Calu3 (cell line): ENCODE measurements at places on chromosomes 6 and 20. TPM values are rescaled to one million over a fixed set of nuclear protein-coding genes. Genes with fewer than 3 reads are reported as not detected.

DNA sequence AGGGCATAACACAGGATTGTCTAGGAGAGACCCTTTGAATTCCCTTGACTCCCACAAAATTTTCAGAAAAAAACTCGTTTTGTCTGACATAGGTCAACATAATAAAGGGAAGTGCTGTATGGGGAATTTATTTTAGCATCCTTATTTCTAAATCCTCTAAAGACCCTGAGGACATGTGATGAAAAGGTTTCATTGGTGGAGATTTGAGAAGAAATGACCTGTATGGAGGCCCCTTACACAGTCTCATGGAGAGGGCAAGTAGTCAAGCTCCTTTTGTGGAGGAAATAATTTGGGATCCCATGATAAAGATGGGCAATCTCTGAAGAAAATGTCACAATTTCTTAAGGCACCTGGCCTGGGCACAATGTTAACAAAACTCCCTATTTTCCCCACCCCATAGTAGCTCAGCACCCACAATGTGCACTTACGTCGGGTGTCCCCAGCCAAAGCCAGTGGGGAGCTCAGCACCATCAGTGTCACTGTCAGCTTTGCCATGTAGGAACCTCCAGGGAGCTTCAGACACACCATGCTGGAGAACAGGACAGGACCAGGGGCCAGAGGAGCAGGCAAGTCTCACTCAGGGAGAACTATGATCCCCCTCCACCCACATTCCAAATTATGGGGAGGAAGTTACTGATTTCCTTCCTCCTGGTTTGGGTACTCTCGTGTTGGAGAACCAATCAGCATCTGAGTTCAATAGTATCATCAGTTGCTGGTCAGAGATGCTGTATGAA is at the start of gene HLA-DRB5:
HLA-DRB5 (minus strand) TSS at position 591 of the 734 bp plus-strand sequence; CDS start at position 528, 63 bp downstream.
- H3K36me3 ChIP-seq = no peaks in the 10 kb centered on the region
- peak; percentile 53 for DNase-seq
- H3K4me1 ChIP-seq = no peaks in the 10 kb centered on the region
- peak within 1 kb of the TSS; percentile 68 for H3K4me3 ChIP-seq

GRCh38 chr20:53926428-53927028 is 143.9 kb downstream of the BCAS1 start:
- peak overlapping the region; percentile 31 for H3K4me3 ChIP-seq
- peaks cover 8% of the 10 kb centered on the region for H3K36me3 ChIP-seq
- H3K27me3 ChIP-seq = no peaks in the 10 kb centered on the region
- peak; percentile 82 for DNase-seq
- peak overlapping the region; percentile 70 for H3K27ac ChIP-seq
- peaks cover 67% of the 10 kb centered on the region for H3K4me1 ChIP-seq

MYL9 gene
- total RNA-seq = 7.8 and 10.3 TPM in 2 replicates

GRCh38 chr6:165008971-165009370 is 300.4 kb downstream of the C6orf118 start:
- no peak for DNase-seq
- no peak overlapping the region for H3K4me3 ChIP-seq
- peaks cover 33% of the 10 kb centered on the region for H3K4me1 ChIP-seq
- H3K27me3 ChIP-seq = no peaks in the 10 kb centered on the region

DNA sequence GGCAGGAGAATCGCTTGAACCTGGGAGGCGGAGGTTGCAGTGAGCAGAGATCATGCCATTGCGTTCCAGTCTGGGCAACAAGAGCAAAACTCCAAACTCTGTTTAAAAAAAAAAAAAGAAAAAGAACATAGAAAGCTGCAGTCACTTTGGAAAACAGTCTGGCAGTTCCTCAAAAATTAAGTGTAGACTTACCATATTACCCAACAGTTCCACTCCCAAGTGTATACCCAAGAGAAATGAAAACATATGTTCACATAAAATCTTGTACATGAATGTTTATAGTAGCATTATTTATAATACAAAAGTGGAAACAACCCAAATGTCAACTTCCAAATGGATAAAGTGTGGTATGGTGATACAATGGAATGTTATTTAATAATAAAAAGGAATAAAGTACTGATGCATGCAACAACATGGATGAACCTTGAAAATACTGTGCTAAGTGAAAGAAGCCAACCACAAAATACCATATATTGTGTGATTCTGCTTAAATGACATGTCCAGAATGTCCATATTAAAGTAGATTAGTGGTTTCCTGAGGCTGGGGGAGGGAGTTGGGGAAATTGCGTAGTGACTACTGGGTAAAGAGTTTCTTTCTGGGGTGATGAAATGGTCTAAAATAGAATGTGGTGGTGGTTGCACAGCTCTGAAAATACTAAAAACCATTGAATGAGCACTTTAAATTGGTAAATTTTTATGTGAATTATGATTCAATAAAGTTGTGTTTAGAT is 62.9 kb downstream of the SUN5 start:
- H3K27me3 ChIP-seq = peaks cover 39% of the 10 kb centered on the region
- H3K27ac ChIP-seq = no peak overlapping the region
- H3K36me3 ChIP-seq = peaks cover 4% of the 10 kb centered on the region
- DNase-seq = no peak

DNA sequence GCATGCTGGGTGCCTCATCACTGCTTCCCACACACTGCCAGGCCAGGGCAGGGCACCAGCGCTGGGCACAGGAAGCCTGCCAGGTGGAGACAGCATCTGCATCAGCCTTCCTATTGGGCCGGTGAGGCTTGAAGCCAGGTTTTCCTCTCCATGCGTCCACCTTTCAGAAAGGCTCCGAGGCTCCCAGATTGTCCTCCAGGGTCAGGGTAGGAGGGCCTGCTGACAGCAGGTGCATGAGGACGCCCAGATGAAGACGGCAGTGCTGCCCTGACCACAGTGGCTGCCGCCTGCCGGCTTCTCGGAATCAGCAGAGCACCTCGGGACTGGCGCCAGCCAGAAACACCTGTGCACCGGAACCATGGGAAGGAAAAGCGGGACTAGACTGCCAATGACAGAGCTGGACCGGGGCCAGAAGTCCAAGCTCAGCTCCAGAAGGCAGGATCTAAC is 170.5 kb upstream of the CST7 start:
- no peaks in the 10 kb centered on the region for H3K4me1 ChIP-seq
- no peak overlapping the region for H3K4me3 ChIP-seq
- peaks cover 43% of the 10 kb centered on the region for H3K27me3 ChIP-seq
- no peak for DNase-seq
- H3K36me3 ChIP-seq = no peaks in the 10 kb centered on the region
- no peak overlapping the region for H3K27ac ChIP-seq

DNA sequence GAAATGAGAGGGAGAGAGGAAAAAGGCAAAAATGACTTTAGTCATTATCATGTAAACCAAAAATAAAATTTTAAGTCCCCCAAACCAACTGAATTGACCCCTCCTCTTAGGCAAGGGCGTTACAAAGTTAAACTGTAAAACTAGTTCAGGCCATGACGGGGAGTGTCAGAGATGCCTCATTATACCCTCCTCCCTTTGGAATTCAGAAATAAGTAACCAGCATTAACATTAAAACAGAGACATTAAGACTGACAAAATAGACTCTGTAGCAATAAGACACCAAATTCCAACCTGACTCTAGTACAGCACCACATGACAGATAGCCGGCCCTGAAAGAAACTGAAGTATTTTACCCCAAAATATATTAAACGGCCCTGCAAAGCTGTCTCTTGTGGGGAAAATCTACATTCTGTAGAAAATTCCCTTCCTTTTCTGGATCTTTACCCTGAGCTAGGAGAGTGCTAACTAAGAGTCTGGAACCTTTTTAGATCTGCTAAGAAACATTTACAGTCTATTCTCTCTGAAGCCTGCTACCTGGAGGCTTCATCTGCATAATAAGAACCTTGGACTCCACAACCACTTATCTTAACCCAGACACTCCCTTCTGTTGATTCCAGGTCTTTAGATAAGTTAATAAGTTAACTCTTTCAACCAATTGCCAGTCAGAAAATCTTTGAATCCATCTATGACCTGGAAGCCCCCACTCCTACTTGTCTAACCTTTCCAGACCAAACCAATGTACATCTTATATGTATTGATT is 150.7 kb downstream of the PKHD1 start:
- no peak overlapping the region for H3K27ac ChIP-seq
- DNase-seq = no peak
- no peak overlapping the region for H3K4me3 ChIP-seq
- peaks cover 14% of the 10 kb centered on the region for H3K4me1 ChIP-seq
- no peaks in the 10 kb centered on the region for H3K36me3 ChIP-seq

SLC22A7 gene
- total RNA-seq = not detected in 2 replicates

MEP1A gene
- total RNA-seq = not detected in 2 replicates

GRCh38 chr6:53070806-53071205 is 5.6 kb downstream of the FBXO9 start:
- DNase-seq = no peak

EPPIN gene
- total RNA-seq = not detected in 2 replicates

FOXC1 gene
- total RNA-seq = 12.3 and 16.5 TPM in 2 replicates

HSPA12B gene
- not detected in 2 replicates for total RNA-seq

DNA sequence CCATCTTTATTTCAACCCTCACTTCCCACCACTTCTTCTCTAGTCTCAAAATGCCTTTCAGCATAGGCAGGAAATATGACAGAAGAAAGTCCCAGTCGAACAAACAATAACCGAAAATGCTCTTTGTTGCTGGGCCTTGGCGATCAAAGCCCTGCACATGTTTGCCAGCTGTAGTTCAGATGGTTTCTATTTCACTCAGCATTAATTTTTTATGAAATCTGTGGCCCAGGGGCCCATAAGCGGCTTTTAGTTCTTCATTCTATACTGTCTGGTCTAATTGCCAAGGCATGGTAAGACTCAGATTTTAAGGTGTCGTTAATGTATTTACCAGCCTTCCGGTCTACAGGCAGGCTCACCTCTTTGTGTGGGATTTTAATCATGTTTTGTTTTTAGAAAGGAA is 10.9 kb upstream of the F13A1 start:
- H3K27ac ChIP-seq = no peak overlapping the region
- H3K4me3 ChIP-seq = no peak overlapping the region
- DNase-seq = no peak
- H3K27me3 ChIP-seq = peaks cover 16% of the 10 kb centered on the region

DNA sequence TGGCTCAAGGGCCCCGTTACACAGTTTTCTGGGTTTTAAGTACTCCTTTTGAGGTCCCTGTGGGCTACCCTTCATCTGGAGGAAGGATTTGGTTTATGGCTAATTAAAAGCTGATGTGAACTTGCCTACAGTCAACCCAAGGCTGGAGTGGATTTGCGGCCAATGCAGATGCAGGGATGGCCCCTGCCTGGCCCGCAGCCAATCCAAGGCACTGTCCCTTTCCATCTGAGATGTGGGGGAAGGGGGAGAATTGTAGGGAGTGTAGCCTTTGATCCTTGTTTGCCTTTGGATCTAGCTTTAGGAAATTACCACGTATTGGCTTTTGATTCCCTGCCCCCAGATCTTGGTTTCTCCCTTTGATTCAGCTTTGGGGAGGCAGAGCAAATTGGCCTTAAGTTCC is 128.0 kb upstream of the GGTLC1 start:
- no peak for DNase-seq
- H3K27ac ChIP-seq = no peak overlapping the region
- no peaks in the 10 kb centered on the region for H3K36me3 ChIP-seq
- H3K27me3 ChIP-seq = peaks cover 23% of the 10 kb centered on the region
- H3K4me3 ChIP-seq = no peak overlapping the region

GRCh38 chr6:50093938-50094272 is 44.2 kb upstream of the DEFB112 start:
- DNase-seq = no peak
- H3K27me3 ChIP-seq = no peaks in the 10 kb centered on the region
- H3K4me1 ChIP-seq = peaks cover 17% of the 10 kb centered on the region
- no peak overlapping the region for H3K4me3 ChIP-seq
- H3K27ac ChIP-seq = no peak overlapping the region

DNA sequence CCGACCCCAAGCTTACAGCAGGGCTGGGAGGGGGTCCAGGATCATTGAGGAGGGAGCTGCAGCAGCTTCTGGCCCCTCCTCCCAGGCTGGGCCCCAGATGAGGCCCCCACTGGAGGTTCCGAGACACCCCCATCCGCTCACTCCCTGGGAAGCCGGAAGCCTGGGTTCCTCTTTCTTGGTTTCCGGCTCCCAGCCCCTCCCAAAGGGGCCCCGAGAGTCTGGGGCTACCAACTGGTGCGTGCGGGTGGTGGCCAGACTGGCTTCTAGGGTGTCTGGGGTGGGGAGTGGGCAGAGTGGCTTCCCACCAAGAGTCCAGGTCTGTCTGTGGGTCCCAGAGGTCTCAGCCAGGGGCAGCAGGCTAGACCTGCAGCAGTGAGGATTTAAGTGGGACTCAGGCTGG is 2.2 kb downstream of the RGS19 start:
- no peak overlapping the region for H3K4me3 ChIP-seq
- no peak for DNase-seq
- peaks cover 39% of the 10 kb centered on the region for H3K36me3 ChIP-seq
- no peak overlapping the region for H3K27ac ChIP-seq
- peaks cover 21% of the 10 kb centered on the region for H3K27me3 ChIP-seq

DNA sequence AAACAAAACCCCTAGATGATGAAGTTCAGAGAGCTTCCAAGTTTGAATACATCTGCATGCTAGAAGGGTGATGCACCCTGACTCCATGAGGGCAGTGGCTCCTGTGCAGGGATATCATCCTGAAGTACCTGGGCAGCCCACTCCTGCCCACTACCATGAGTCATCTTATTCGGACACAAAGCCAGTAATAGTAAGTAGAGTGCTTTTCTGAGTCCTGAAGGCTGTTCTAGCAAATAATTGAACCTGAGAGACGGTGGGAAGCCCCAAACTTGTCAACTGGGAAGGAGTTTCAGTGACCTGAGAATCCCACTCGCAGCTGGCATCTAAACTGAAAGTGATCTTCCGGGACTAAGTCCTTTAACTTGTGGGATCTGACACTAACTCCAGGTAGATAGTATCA is 152.9 kb upstream of the COL21A1 start:
- peak overlapping the region; percentile 27 for H3K27ac ChIP-seq
- no peaks in the 10 kb centered on the region for H3K27me3 ChIP-seq
- no peak for DNase-seq

- no peaks in the 10 kb centered on the region for H3K4me1 ChIP-seq
- no peaks in the 10 kb centered on the region for H3K27me3 ChIP-seq
- no peaks in the 10 kb centered on the region for H3K36me3 ChIP-seq
- H3K4me3 ChIP-seq = no peak overlapping the region
- no peak for DNase-seq
Measured at GRCh38 chr6:168534265-168534664, 93.3 kb downstream of the SMOC2 start.

DNA sequence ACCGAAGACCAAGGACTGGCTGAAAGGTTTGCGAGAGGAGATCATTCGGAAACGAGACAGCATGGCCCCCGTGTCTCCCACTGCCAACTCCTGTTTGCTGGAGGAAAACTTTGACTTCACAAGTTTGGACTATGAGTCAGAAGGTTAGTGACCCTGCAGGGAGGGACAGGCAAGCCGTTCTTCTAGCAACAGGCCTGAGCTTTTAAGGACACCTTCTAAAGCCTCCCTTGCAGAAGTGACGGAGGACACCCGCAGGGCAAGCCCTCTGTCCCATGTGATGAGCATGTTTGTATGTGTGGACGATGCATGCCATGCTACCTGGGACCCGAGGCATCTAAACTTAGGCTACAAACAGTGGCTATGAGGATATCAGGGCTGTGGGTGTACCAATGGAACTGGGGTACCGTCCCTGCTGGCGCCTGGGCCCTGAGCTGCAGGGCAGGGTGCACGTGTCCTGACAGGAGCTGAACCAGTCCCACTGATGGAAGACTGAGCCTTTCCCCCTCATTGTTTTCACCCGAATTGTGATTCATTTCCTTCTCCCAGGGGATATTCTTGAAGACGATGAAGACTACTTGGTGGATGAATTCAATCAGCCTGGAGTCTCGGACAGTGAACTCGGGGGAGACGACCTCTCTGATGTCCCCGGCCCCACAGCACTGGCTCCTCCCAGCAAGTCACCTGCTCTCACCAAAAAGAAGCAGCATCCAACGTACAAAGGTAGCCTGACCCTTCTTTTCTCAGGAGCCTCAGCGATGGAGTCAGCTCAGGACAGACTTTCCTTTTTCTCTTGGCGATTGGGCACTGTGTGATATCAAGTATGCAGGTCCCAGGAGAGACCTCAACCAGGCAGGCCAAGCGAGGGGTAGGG is 84.4 kb downstream of the SERAC1 start:
- no peak overlapping the region for H3K4me3 ChIP-seq
- no peaks in the 10 kb centered on the region for H3K27me3 ChIP-seq
- H3K4me1 ChIP-seq = no peaks in the 10 kb centered on the region
